ENCODE measurements at places on chromosomes 1 and 21. TPM values are rescaled to one million over a fixed set of nuclear protein-coding genes. Genes with fewer than 3 reads are reported as not detected.
A peak's percentile ranks its signal among the peaks of the same experiment; 100 is the strongest.

DNA sequence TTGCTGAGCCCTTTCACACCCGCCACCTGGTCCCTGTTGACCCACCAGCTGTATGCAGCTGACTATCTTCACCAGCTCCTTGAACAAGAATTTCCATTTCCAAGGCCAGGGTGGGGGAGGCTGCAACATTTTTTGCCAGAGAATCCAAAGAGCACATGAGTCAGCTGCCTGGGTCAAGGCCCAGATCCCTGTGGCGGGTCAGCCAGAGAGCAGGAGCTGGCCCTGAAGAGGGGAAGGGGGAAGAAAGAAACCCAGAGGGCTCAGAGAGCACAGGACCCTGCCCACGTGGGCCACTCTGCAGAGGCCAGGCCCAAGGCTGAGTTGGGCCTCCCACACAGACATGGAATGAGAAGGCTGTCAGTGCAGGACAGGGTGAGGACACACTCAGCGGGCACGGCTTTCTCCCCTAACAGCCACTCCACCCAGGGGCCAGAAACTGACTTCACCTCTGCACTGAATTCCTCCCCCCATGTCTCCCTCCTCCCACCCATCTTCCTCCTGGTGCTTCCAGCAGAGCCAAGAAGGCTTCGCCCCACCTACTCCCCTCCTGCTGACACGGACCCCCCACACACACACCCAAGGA is 28.9 kb downstream of the S100A6 start:
- no peak for DNase-seq

DNA sequence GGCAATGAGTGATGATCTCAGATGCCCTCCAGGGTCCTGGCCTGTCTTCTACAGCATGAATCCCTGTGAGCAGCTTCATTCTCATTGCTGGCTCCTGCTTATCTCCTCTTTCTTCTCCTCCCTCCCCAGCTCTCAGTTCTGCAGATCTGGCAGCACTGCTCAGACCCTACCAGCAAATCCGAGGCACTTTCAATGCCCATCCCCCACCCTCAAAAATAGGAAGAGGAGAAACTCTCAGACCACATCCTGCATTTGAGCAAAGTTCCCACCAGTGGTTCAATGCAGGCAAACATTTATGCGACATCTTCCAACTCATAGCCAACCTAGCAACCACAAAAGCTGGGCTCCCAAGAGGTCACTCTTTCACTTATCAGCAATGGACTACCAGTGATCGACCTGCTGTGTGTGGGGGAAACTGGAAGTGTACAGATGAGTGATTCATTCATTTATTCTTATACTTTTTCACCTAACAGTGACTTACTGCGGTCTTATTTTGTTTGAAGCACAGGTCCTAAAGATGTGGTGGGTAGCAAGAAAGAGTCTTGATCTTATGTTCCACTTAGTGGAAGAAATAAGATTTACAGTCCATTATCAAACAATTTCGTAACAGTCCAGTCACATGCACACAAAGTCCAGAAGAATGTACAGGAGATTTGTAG is 5.8 kb upstream of the CHI3L2 start:
- no peak for DNase-seq

DNA sequence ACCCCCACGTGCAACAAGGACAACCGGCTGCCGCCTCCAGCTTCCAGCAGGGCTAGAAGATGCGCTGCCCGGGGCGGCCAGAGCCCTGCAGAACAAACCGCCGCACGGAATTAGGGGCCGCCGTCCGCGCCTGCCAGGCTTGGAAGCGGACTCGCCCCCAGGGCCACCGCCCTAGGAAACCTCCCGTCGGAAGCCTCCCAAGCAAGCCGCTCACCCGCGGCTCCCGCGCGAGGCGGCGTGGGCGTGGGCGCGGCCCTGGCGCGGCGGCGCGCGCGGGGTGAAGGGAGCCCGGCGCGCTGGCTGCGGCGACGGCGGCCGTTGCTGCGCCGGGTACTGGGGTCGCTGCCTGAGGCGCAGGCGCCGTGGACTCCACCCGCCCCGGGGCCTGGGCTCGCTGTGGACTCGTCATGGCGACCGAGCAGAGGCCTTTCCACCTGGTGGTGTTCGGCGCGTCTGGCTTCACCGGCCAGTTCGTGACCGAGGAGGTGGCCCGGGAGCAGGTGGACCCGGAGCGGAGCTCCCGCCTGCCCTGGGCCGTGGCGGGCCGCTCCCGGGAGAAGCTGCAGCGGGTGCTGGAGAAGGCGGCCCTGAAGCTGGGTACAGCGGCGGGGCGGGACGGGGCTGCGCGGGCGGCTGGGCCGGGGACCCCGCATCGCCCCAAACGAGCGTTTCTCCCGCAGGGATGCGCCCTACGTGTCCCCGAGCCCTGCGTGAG is at the start of gene SCCPDH:
TSS of gene SCCPDH (plus strand) at position 394 of the 715 bp plus-strand sequence. CDS start at position 408, 14 bp downstream.
- peak; percentile 93 for DNase-seq

GRCh38 chr1:173356191-173356762 is 120.9 kb upstream of the PRDX6 start:
- DNase-seq = no peak

- DNase-seq = peak; percentile 20
Observed at GRCh38 chr1:201223852-201224665, 33.4 kb downstream of the IGFN1 start.

DNA sequence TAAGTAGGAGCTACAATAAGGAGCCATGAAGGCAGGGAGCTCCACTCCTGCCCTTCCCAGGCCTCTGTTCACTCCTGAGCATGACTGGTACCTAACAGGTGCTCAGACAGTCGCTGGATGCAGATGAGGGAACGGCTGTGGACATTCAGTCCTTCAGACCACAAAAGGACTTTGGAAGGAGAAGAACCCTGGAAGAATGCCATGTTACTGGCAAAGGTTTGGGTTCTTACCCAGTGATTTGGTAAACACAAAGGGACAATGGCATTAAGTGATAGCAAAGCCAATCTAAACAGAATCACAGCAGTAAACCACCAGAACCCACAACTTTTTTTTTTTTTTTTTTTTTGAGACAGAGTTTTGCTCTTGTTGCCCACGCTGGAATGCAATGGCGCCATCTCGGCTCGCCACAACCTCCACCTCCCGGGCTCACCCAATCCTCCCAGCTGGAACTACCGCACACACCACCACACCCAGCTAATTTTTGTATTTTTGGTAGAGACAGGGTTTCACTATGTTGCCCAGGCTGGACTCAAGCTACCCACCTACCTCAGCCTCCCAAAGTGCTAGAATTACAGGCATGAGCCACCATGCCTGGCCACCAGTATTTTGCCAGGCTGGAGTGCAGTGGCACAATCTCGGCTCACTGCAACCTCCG is 7.5 kb upstream of the CBR3 start:
- no peak for DNase-seq

GRCh38 chr1:98351561-98351960 is 310.0 kb upstream of the SNX7 start:
- no peak for DNase-seq

The CD1B gene
- not detected for total RNA-seq

GRCh38 chr1:192235127-192235526 is 76.9 kb downstream of the RGS18 start:
- DNase-seq = no peak

DNA sequence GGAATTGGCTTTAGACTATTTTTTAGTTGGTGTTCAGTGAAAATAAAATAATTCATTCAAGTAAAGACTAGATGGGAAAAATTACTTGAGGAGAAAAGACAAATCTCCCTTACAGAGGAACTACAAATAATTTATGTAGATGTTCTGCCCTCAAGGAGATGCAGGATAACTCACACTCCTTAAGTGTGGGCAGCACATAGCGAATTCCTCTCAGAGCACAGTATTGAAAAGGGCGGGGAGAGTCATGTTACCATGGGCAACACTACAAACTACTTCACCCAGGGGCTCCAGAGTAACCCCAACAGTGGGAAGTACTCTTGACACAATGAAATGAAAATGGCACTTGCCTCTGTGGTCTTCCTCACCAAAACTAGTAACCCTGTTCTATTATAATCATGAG is 20.6 kb upstream of the LAMC2 start:
- peak; percentile 19 for DNase-seq

The GJA4 gene
- 3.2 TPM for total RNA-seq

The TMEM269 gene
- 1.1 TPM for total RNA-seq

DNA sequence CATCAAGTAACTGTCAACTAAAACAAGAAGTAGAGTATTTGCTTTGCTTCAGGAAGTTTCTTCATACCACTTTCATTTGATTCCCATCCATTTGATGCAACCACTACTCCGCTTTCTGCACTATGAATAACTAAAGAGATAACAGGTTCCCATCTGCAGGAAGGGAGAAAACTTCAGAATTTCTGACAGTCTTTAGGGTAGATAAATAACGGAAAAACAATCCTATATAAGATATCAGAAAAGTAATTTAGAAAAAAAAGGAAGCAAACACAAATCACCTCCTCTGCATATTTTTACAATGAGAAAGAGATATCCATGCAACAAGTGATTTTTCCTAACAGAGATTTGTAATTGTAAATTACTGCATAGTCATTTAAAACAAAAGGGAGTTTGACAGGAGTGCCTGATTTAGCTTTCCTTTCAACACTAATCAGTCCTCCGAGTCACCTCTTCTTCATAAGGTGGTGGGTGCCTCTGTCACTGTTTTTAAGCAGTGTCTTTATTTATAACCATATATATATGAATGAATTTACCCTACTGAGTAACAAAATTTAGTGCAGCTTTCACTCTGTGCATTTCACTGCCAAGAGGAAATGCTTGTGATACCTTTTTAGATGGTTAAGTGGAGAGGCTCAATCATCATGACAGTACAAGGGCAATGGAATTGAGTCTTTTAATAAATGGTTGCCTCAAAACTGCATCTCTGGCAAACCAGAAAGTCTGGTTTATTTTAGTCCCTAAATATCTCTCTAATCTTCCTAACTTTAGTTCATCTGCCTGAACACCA is 1920.4 kb downstream of the MRPL39 start:
- no peak for DNase-seq

GRCh38 chr21:44947111-44947929 is 7.5 kb downstream of the SLX9 start:
- peak; percentile 54 for DNase-seq

GRCh38 chr1:199292896-199293295 is 654.1 kb downstream of the PTPRC start:
- DNase-seq = no peak

- no peak for DNase-seq
Observed at GRCh38 chr1:178393370-178393769, 103.4 kb downstream of the CLEC20A start.

All from H7 (cell line).